ENCODE measurements at places on chromosomes 7 and 10.

- no peak for DNase-seq
Observed at GRCh38 chr7:57820477-57820876, 370.5 kb downstream of the ZNF716 start.

- DNase-seq = no peak
Observed at GRCh38 chr10:29532256-29532878, 102.4 kb downstream of the SVIL start.

GRCh38 chr7:97847791-97848190 lies 24.4 kb downstream of the ASNS start:
- DNase-seq = no peak

GRCh38 chr7:41886901-41887311 lies 184.0 kb upstream of the INHBA start:
- no peak for DNase-seq

DNA sequence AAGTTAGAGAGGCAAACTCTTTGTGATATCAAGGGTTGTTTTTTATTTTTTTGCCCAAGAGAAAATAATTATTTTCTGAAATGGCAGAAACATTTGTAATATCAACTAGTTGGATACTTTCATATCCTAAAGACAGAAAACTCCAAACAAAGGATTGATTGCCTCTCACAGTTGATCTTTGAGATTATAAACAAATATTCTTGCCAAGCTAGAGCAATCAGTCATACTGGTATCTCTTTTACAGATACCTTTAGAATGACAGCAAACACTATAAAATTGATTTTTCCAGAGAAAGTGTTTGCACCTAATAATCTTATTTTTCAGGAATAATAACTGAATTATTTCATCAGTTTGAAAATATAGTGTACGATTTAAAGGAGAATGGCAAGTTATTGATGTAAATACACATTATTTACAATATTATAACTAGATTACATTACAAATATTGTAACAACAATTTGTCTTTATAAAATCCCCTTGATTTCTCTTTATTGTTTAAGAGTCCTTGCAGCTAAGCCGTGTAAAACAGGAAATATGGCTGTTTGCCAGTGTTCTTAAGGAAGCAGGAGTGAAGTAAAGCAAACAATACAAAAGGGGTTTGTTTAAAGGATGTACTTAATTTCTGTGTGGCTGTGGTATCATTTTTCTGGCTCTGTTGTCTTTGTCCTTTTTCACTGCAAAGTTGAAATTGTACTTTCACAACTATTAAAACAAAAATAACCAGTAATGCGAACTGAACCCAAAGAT lies 58.4 kb downstream of the MAPK8 start:
- peak; percentile 58 for DNase-seq

DNA sequence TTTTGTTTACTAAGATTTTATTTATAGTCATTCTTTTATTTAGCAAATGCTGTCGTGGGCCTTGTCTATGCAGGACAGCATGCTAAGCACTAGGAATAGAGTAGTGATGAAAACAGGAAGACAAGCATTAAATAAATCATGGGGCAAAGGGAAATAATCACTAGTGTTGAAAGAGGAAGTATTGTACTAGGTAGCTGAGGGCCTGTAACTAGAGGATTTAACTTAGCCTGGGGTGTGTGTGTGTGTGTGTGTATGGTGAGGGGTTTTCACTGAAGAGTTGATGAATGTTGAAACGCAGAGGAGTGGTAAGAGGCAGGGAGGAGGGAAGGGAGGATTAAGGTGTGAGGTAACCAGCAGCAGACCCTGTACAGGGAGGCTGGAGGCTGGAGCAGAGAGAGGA lies 446.4 kb downstream of the SDK1 start:
- DNase-seq = peak; percentile 1

- no peak for DNase-seq
Observed at GRCh38 chr7:128755819-128756476, 16.8 kb downstream of the CALU start.

GRCh38 chr7:44097064-44097932 lies 6.8 kb upstream of the AEBP1 start:
- no peak for DNase-seq

GRCh38 chr7:50795831-50796230 lies 13.1 kb upstream of the GRB10 start:
- no peak for DNase-seq

DNA sequence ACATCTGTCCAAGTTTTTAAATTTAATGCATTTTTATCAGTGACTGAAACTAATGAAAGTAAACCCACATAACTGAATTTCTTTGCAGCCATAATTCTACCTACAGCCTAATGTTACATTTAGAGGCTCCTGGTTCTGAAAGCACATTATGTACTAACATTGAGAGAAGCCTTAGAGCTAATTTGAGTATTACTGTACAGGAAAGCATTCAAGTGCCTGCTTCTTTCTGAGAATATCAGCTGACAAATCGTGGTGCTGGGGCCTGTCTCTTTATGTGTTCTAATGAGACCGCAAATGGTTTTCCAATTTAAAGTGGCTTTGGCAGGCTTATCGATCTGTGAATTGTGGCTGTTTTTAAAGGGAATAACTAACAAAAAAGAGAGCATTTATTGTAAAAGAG lies 32.3 kb upstream of the DGKB start:
- DNase-seq = no peak

- no peak for DNase-seq
Observed at GRCh38 chr7:55344840-55345239, 20.3 kb upstream of the LANCL2 start.

DNA sequence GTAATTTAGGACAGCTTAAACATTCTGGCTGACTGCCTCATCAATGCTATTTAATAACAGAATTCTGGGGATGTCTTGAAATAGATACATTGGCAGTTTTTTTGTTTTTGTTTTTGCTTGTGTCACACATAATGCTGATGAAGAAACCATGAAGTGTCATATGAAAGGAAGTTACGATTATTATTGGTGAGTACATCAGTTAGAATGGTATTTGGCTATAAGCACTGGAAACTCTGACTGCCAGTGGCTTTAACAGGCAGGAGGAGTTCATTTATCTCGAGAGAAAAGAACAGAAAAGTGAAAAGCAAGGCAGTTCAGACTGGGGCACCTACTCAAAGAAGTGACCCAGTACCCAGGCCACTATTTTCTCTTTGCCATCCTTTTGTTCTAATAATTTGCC lies 18.1 kb downstream of the LSM8 start:
- no peak for DNase-seq

GRCh38 chr7:92695308-92696261 lies 105.4 kb upstream of the FAM133B start:
- DNase-seq = peak; percentile 46

GRCh38 chr7:104951546-104951945 lies 62.5 kb upstream of the KMT2E start:
- peak; percentile 70 for DNase-seq

DNA sequence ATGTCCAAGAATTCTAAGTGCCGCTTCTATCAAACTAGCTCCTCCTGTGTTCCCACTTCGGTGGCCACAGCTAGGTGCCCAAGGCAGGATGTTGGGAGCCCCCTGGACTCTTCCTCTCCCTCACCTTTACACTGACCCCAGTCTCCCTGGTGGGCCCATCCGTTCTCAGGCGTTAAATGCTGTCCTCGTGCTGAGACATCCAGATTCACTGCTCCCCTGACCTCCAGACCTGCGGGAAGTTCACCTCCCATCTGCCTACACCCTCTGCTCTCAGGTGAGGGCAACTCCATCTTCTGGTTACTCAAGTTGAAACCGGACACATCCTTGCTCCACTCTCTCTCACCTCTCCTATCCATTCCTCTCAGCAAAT lies 114.3 kb downstream of the ARHGAP22 start:
- no peak for DNase-seq
